ENCODE measurements at places on chromosomes 1 and 21.

DNA sequence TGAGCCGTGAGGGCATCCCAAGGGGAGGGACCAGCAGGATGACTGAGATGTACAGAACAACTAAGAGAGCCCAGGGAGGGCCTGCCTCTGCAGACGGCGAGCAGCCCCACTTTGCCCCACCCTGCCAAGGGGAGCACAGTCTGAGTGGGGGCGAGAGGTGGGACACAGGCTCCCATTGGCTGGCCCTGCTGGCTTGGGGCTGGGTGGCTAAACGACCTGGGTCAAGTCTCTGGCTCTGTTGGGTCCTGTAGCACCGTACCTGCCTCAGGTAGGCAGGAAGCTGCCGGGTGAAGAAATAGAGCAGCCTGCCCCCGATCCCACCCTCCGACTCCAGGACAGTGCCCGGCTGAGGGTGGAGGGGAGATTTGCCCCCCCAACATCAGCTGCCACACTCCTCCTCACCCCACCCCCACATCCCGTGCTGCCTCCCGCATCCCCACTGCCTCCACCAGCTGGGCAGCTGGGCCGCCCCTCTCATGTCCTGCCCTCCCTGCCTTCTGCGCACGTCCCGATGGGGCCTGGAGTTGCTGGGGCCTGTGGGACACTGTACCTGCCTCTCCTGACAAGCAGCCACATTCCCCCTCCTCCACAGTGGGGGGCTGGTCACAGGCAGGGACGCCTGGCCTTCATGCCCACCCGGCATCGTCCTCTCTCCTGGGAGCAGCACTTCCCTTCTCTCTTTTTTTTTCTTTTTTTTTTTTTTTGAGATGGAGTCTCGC lies 12.6 kb upstream of the PLEKHG5 start:
- DNase-seq = no peak

DNA sequence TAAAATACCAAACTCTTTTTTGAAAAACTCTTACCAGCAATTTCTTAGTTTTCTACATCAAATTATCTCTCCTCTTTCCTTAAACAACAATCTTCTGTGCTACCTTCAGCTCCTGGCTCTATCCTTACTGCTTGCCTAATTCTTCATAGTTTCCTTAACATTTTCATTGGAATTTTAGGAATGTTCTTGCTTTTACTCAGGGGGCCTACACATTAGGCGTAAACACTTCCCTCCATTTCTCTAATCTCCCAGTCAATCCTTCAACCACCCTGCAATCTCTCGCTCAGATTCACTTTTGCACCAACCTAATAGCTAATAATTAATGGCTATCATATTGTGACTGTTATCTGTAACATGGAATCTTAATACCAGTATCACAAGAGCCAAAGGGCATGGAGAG lies 50.1 kb downstream of the ADAMTS5 start:
- no peak for DNase-seq

- no peak for DNase-seq
Observed at GRCh38 chr1:99548943-99549605, 96.8 kb upstream of the PALMD start.

- peak; percentile 65 for DNase-seq
Observed at GRCh38 chr1:83931658-83932253, 67.2 kb downstream of the TTLL7 start.

DNA sequence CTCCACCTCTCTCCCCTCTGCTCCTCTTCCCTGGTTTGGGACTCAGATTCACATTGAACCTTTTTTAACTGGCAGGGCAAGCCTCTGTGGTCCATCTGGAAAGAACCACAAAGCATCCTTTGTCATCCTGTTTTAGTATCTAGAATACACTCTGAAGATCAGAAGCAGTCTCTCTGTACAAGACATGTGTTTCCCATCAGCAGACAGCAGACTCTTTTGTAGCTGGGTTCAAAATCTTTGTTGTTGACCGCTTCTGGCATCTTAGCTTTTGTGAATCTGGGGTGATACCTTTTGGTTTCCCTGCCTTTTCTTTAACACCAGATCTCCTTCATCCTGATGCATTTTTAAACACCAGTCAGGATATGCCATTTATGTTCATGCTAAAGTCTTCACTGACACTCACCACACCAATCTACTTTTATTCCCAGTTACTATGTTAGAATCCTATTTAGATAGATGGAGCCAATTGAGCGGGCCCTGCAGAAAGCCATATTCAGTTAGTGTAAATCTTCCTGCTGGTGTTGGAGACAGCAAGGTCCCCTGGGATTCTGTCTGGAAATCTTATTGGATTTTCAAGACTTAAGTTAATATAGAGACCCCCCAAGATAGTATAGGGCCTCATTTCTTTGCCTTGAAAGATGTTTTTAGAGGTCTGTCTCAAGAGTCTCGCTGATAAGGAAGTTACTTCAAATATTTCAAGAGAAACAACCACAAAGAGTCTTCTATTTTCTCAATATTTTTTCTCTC lies 51.1 kb downstream of the ST6GALNAC3 start:
- DNase-seq = no peak

DNA sequence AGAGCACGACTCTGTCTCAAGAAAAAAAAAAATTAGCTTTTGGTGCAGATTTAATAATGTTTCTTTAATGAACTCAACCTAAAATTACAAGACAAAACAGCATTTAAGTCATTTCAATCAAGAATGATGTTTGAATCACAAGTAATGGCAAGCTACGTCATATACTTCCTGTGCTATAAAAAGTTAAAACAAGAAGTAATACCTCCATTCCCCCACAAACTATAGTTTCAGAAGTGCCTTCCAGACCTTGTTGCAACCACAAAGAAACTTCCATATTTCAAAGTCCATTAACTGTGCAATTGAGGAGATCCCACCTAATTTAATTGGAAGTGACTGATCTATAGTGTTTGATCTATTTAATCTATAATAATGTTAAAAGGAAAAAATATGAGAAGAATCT lies 15.1 kb downstream of the NRDC start:
- DNase-seq = no peak

- no peak for DNase-seq
Observed at GRCh38 chr1:106319612-106320011, 736.9 kb upstream of the PRMT6 start.

GRCh38 chr1:173561263-173561662 lies 41.6 kb downstream of the SLC9C2 start:
- DNase-seq = no peak

DNA sequence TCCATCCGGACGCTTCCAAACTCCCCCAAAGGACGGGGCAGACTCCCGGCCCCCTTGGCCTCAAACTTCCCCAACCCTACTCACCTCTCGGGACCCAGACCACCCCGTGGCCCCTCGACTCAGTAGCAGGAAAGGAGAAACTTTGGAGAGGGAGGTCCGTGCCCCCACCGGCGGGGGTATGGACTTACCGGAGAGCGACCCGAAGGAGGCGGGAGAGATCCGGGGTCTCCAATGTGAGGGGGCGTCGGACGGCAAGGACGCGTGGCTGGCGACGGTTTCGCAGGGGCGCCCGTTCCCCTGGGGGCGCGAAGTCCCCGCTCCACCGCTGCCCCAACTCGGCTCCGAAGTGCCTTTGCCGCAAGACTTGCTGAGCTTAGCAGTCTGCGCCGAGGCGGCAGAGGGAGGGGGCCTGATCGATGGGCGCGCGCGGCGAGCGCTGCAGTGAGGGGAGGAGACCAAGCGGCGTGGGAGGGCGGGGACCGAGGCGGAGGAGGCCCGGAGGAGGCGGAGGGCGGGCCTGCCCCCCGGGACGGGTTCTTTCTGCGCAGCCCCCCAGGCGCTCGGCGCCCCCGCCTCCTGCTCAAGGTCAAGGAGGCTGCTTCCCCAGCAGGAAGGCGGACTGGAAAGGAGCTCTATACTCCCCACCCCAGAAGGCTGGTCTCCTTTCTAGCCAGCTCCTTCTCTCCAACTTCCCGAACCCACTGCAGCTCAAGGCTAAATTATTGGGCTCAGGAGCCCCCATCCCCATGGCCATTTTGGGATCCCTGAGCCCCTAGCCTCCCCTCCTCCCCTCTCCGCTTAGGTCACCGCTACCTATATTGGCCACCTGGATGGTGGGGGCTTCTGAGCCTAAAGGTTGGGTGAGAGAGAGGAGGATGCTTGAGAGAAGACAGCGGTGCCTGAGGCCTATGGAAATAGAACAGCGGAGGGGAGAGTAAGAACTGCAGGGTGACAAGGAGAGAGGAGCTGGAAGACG lies at the start of gene SYT2:
SYT2 (minus strand) TSS at position 385 of the 976 bp plus-strand sequence. CDS start 104,682 bp downstream, outside the sequence.
- peak; percentile 72 for DNase-seq

GRCh38 chr1:162003830-162004215 lies 19.8 kb downstream of the OLFML2B start:
- DNase-seq = no peak

DNA sequence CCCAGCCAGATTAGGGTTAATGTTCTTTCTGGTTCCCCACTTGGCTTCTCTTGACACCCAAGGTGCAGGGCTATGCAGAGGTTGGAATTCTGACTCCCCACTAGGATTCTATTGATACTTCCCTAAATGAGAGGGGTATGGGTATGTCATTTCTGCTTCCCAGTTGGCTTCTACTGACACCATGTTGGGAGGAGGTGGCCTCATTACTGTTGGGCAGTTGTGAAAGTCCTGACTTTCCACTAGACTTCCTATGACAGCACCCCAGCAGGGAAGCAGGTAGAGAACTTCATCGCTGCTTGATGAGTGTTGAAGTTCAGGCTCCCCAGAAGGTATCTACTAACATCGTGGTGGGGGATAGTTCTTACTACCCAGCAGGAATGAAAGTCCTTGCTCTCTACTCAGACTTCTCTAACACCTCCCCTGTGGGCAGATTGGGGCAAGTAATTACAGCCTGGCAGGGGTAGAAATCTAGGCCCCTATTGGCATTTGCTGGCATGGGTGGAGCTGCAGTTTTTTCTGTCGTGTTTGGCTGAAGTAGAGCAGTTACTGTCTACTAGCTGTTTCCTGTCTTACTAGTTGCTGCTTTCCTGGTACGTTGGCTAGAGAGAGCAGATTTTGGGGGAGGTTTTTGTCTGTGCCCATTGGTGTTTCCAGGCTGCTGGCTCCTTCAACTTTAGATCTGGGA lies 41.5 kb downstream of the ZYG11B start:
- DNase-seq = no peak

- no peak for DNase-seq
Observed at GRCh38 chr1:234901491-234902049, 227.1 kb downstream of the TOMM20 start.

DNA sequence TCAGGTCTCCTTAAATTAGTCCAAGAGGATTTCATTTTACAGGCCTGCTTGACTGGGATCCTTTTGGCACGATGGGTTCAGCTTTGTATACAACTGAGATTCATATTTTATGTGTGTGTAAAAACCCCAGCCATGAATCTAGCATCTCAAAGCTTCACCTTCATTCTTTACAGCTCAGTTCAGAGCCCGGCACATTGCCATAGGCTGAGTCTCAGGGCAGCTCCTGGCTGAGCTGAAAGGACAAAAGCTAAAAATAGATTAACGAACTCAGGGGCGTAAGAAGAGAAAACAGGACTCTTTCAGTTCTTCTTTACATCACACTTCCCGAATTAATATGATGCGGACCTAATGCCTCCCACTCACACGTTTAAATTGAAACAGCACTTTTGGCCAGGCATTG lies 262.8 kb upstream of the PBX1 start:
- DNase-seq = no peak

GRCh38 chr1:116496380-116496779 lies 74.4 kb downstream of the CD58 start:
- no peak for DNase-seq

DNA sequence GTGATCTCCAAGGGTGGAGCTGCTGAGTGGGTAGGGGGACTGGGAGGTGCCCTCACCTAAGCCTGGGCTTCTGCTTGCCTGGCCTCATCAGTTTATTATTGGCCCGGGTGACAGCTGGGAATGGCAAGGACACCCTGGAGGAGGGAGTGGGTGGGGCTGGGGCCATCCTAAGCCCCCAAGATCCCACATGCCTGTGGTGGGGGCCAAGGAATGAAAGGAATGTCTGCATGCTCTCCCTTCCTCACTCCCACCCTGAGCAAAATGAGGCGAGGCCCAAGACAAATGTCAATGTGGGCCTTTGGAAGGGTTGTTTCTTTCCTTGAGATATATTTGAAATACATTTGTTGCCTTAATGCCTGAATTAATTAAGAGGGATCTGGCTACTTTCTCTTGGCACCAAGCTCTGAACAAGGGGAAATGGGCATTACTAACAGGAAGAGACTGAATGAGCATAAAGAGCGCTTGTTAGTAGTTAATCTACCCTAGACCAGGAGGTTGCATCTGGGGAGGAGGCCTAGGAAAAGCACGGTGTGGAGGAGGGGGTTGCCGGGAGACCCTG lies 19.7 kb upstream of the CHI3L1 start:
- no peak for DNase-seq

GRCh38 chr1:116494353-116494692 lies 76.5 kb downstream of the CD58 start:
- no peak for DNase-seq

GRCh38 chr1:78561856-78562255 lies 58.4 kb upstream of the IFI44L start:
- no peak for DNase-seq

DNA sequence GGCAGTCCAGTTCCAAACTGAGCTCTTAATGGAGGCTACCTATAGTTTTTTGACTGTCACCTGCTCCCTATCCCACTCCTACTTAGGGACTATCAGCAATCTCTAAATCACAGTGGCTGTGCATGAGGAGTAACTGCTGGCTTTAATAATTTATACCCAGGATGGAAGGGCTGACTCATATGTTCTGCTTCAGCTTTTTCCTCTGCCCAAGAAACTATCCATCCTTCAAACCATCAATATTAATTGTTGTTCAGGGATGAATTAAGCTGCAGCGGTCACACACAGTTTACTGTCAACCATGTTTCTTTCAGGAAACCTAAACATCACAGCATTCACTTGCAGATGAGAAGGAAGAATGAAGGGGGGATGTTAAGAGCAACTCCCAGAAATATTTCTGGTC lies 9.0 kb upstream of the PGBD5 start:
- DNase-seq = no peak

GRCh38 chr1:11188858-11189451 lies at the start of gene ANGPTL7:
Gene ANGPTL7, plus strand, starts transcription at chr1:11189355. Its CDS starts 225 bp downstream, at chr1:11189580.
- DNase-seq = no peak

DNA sequence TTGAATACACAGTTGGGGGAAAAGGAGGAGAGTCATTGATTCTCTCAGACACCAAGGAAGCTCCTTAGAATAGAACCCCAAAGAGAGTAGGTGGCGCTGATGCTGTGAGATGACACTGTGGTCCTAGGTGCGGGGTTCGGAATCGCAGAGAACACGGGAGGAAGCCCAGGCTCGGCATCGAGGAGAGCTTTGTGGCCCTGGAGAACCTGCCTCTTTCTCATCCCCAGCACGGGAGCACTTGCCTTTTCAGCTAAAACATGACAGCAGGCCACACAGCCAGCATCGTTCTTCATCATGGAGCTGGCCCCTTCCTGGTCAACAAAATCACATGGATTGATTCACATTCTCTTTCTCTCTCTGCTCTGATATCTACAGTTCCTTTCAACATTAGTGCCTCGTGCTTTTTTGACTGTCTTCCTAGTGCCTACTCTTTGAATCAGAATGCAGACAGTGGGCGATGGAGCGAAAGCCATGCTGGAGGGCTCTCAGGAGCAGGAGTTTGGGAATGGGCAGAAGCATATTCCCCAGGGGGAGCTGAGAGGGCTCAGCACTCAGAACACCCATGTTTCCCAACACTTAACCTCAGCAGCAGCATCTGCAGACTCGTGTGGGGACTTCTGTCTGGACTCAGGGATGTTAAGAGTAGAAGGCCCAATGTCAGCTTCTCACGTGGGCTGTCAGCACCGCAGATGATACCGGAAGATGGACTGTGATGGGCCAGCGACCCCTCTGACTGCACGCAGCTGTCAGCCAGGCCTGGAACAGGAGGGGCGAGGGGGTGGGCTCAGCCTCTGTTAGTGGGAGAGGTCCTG lies 539.4 kb downstream of the KIF26B start:
- DNase-seq = no peak

Data from NCI-H2227 treated with DMSO at 0.1 percent for 48 hours (cell line).